ENCODE measurements at places on chromosomes 2 and 18.

DNA sequence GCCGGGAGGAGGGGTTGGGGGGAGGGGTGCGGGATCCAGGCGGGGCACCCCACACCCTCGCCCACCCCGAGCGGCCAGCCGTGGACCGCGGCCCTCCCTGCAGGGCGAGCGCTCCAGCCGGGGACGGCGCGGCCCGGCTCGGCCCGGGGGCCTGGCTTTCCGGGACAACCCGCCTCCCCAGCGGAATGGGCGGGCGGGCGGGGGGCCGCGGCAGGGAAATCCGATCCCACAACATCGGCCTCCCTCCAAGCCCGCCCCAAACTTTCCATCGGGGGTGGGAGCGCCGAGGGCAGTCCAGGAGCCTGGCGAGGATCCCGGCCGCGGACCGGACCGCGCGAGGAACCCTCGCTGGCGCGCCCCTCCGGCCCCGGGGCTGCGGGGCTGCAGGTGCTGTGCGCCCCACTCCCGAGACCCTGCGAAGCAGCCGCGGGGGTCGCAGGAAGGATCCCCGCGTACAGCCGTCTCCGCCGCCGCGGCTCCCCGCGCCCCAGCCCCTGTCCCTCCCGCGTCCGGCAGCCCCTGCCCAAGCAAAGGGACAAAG lies 529 bp downstream of the SEMA4C start:
- no peak for DNase-seq

GRCh38 chr2:233926806-233927205 lies 9.6 kb downstream of the TRPM8 start:
- no peak for DNase-seq

- DNase-seq = no peak
These were observed 119.4 kb upstream of the HS6ST1 start for GRCh38 chr2:128438091-128438490.

GRCh38 chr2:96090196-96090926 lies 26.0 kb downstream of the ADRA2B start:
- no peak for DNase-seq

GRCh38 chr18:8856212-8856611 lies 150.9 kb downstream of the MTCL1 start:
- DNase-seq = no peak

DNA sequence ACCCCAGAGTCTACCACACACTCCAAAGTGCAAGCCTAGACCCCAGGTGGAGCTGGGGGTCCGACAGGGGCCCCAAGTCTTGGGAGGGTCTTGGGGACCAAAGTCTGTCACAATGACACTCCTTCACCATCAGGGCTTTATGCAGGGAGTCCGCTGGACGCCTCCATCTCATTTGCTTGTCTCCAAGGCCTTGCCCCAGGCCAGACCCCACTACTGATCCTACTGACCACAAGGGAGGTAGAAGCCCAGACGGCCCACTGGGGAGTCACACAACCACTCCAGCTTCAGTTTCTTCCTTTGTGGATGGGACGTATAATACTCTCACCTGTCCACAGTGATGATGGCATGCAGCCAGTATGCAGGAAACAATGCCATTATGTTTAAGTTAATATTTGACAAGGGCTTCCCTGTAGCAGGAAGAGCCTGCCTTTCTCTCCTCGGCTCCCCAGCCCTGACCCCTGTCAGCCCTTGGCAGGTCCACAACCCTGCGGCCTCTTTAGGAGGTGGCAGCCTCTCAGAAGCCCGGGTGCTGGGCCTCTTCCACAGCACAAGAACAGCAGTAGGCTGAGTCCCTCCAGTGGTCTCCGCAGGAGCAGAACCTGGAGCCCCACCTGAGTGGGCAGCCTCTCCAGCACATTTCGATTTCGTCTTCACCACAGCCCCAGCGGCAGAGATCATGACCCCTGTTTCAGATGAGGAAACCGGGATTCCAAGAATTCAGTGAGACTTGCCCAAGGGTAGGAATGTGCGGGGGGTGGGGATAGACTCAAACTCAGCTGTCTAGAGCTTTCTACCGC lies 6.5 kb downstream of the BIN1 start:
- no peak for DNase-seq

DNA sequence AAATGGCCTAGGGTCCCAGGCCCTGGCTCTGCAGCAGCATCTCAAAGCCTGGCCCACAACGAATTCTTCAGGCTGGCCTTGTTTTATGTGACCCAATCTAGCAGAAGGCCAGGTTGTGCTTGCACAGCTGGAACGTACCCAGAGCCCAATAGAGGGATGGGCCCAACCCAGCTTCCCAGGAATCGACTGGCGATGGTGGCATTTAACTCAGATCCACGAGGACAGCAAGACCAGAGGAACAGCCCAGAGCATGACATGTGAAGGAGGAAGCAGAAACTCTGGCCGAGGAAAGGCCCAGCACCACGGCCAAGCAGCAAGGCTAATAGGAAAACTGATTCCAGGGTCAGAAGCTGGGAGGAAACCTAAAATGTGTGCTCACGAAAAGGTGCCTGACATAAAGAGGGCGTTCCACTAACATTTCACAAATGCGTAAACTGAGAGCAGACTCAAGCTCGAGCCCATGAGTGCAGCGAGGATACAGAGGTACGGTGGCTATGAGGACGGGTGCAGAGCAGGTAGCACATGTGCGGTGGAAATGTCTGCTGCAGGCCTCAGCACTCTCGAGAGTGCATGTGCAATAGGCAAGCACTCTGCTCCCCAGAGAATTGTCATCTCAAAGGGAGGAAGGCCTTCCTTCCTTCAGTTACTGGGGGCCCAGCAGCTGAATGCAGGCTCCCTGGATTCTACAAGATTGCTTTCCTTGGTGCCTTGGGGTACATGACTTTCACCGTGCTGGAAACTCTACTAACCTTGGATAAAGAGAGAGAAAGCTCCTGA lies 156.9 kb upstream of the GLI2 start:
- DNase-seq = no peak

DNA sequence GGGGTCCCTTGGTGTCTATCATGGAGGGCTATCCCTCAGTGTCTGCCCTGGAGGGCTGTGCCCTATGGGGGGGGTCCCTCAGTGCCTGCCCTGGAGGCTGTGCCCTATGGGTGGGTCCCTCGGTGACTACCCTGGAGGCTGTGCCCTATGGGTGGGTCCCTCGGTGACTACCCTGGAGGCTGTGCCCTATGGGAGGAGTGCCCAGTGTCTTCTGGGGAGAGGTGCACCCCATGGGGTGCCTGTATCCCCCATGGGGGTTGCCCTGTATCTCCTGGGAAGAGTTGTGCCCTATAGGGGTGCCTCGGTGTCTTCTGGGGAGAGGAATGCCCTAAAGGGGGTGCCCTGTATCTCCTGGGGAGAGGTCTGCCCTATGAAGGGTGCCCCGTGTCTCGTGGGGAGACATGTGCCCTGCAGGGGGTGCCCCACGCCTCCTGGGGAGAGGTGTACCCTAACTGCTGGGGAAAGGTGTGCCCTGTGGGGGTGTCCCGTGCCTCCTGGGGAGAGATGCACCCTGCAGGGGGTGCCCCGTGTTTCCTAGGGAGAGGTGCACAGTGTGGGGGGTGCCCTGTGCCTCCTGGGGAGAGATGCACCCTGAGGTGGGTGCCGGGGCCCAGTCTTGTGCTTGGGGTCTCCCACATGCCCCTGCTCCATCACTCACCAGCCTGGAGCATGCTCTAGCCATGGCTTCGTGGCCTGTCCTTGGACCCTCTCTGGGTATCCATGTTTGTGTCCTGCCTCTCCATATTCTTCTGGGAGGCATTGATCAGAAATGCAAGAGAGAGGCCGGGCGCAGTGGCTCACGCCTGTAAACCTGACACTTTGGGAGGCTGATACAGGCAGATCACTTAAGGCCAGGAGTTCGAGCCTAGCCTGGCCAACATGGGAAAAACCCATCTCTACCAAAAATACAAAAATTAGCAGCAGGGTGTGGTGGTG lies 215.6 kb downstream of the HDAC4 start:
- no peak for DNase-seq

- no peak for DNase-seq
These were observed 15.8 kb upstream of the SFXN5 start for GRCh38 chr2:73087311-73087710.
